Fibroblast of lung (primary cell): ENCODE measurements at places on chromosomes 16 and 17.

DNA sequence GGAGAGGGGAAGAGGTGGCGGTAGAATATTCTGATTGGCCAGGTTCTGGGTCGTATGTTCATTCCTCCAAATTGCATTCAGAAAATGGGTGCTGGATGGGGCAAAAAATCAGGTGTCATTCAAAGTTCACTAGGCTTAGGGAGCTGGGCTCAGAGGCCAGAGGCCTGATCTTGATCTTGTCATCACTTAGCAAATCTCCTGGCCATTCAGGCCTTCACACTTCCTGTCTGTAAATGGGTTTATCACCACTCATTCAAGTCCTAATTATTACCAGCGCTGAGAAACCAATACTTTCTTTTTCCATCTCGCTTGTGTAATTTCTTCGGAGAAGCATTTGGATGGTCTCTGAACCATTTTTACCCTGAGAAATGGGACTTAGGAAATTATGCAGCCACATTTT lies 50.8 kb downstream of the BMERB1 start:
- no peak for DNase-seq

GRCh38 chr17:77167472-77168306 lies 26.9 kb downstream of the SEC14L1 start:
- no peak for DNase-seq

DNA sequence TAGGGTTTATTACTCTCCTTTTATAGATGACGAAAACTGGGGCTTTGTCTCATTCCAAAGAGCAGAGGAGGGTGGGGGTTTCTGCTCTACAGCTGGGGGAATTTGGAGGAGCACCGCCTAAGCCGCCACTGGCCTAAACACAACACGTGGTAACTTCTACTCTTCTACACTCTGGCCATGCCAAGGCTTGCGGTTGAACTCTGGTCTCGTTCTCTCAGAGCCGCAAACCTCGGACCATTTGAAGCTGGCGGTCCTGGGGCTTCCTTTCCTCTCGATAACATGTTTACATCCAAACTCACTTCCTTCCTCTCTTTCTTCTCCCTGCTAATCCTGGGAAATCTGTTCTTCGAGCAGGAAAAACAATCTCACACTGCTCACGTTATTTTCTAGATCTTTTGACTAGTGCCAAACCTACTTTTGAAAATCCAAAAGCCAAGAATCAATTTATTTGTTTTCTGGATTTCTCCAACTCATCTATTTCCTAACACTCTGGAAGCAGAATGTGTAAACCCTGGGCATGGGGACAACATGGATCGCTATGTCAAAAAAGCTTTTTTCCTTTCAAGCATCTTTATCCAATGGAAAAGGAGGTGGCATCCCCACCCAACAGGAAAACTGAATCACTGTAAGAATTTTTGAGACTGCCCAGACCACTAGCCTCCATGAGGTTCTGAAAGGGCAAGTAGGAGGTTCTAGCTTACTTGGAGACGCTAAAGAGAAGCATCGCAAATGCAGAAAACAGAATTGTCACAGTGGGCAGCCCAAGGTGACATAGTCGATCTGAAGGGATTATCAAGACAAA lies 13.6 kb upstream of the EEF2K start:
- peak; percentile 95 for DNase-seq

DNA sequence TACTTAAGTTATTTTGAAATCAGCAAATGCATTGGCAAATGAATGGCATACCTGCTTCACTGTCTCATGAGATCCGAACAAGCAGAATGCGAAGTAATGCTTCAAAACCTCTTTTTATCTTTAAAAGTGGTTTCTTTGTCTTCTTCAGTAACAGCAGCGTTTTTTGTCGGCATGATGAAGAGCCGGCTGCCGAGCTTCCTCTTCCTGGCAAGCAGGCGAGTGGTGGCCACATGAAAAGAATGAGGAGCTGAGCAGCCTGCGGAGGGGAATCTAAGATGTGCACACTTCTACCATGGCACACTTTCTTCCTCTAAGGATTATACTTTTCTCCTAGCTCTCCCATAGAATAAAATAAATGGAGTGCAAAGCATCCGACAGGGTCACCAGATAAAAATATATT lies 42.4 kb upstream of the AKTIP start:
- DNase-seq, result peak; percentile 32
